NT2/D1 (cell line): ENCODE measurements at places on chromosomes 16 and 17.

DNA sequence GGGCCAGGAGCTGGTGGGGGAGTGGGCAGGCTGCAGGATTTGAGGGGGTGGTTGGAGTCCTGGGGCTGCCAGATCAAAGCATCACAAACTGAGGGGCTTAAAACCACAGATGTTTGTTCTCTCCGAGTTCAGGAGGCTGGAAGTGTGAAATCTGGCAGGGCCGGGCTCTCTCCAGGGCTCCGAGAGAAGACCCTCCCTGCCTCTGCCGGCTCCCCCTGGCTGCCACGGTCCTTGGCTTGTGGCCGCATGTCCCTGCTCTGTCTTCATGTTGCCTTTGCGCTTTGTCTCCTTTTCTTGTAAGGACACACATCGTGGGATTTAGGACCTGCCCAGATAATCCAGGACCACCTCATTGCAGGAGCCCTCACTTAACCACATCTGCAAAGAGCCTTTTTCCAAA, 139.8 kb upstream of the GSE1 start:
- DNase-seq = no peak

GRCh38 chr16:86065711-86066110, 166.7 kb downstream of the IRF8 start:
- DNase-seq = no peak

GRCh38 chr16:46427340-46428107, 193.7 kb downstream of the SHCBP1 start:
- no peak for DNase-seq

DNA sequence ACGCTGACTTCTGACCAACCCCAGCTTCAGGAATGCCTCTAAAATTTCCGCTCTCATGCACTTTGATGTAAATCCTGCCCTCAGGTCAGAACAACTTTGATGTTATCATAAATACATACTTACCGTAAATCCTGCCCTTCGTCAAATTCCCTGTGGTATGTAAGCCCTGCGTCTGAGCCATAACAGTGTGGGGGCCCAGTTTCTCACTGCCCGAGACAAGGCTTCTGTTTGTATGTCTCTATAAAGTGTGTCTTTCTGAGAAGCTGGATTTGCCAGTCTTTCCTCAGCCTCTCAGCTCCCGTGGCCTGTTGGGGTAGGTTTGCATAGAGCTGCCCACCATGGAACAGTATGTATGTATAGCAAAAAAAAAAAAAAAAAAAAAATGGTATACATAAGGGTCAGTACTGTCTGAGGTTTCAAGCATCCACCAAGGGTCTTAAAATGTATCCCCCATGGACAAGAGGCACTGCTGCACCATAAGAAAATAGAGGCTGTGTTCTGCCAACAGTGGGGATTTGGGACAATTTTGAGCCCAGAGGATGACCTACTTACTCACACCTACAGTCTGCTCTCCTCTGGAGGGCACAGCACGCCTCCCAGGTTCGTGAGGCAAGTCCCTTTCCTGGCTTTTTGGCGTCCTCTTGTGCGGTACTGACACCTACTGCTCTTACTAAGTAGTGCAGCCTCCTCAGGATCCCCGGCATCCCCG, 17.5 kb downstream of the PRMT7 start:
- peak; percentile 87 for DNase-seq

GRCh38 chr17:48307814-48308411, 122.1 kb downstream of the SKAP1 start:
- DNase-seq = peak; percentile 38

GRCh38 chr17:77686903-77687302, 271.6 kb upstream of the TNRC6C start:
- DNase-seq = no peak

DNA sequence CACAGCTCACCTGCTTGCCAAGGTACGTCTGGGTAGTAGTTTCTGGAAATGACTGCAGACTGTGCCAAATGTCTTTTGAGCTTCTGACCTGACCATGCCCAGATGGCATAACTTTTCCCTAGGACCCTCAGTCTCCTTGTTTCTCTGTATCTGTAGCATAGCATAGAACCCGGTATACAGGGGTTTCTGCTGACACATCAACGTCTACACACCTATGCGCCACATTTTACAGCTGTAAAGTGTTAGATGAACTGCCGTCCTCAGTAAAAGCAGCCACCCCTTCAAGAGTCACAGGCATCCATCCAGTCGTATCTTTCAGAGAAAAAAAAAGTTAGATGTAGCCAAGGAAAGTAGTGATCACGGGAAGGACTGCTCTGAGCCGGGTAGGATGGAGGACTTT, 17.4 kb downstream of the KCTD2 start:
- no peak for DNase-seq
